ENCODE measurements at places on chromosomes 4 and X. TPM values are rescaled to one million over a fixed set of nuclear protein-coding genes. Genes with fewer than 3 reads are reported as not detected.

Gene DDX53
- polyA plus RNA-seq, result not detected

Gene ANAPC4
- polyA plus RNA-seq, result 39.9 TPM

Gene CXCL10
- 0.34 TPM for polyA plus RNA-seq

Gene GABRB1
- 0.16 TPM for polyA plus RNA-seq

Gene TCP11X2
- not detected for polyA plus RNA-seq

Gene CXCL11
- 0.72 TPM for polyA plus RNA-seq

Gene ZNF827
- polyA plus RNA-seq, result 3.8 TPM

Gene RAPGEF2
- polyA plus RNA-seq, result 4.3 TPM
